ENCODE measurements at places on chromosomes 12 and 14.

- peak; percentile 82 for DNase-seq
These were observed 83.5 kb downstream of the SAMD4A start for GRCh38 chr14:54650331-54650958.

GRCh38 chr14:68911594-68912227 lies 67.4 kb downstream of the ACTN1 start:
- peak; percentile 82 for DNase-seq

DNA sequence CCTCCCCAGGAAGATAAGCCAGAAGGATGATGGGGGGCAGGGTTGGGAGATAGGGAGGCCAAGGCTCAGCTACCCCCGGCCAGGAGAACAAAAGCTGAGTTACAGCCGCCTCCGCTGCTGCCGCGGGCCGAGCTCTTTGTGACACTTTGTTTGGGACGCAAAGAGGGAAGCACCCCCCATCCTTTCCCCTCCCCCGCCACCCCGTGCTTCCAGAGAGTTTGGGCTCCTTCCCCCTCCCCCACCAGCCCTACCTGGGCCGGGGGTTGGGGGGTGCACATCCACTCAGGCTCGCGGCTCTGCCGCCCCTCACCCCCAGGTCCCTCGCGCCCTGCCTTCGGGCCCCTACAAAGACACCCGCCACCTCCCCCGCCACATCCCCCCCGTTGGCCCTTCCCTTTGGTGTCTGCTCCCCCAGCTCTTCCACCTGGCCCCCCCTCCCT lies 799 bp downstream of the ZNF219 start:
- DNase-seq, result no peak

- no peak for DNase-seq
These were observed 159.5 kb downstream of the VRK1 start for GRCh38 chr14:96956464-96957239.

- DNase-seq, result no peak
These were observed 35.6 kb upstream of the CMKLR1 start for GRCh38 chr12:108374596-108375320.

- no peak for DNase-seq
These were observed 2.8 kb upstream of the CRADD start for GRCh38 chr12:93674386-93674785.

DNA sequence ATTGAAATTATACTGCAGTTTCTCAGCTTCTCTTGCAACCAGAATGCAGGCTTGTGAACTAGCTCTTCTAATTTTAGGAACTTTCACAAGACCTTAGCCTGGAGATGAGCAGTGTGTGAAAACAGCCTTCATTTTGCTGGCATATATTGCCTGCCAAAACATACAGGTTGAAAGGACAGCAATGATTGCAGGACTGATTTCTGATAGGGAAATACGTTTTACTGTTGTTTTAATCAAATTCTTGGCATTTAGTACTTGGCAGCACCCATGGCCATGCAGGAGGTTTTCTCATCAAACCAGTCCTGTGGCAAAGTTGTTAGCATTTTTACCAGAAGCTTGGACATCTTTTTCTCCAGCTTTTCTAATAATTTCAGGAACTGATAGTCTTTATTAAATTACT lies 91.9 kb upstream of the MUCL1 start:
- no peak for DNase-seq

DNA sequence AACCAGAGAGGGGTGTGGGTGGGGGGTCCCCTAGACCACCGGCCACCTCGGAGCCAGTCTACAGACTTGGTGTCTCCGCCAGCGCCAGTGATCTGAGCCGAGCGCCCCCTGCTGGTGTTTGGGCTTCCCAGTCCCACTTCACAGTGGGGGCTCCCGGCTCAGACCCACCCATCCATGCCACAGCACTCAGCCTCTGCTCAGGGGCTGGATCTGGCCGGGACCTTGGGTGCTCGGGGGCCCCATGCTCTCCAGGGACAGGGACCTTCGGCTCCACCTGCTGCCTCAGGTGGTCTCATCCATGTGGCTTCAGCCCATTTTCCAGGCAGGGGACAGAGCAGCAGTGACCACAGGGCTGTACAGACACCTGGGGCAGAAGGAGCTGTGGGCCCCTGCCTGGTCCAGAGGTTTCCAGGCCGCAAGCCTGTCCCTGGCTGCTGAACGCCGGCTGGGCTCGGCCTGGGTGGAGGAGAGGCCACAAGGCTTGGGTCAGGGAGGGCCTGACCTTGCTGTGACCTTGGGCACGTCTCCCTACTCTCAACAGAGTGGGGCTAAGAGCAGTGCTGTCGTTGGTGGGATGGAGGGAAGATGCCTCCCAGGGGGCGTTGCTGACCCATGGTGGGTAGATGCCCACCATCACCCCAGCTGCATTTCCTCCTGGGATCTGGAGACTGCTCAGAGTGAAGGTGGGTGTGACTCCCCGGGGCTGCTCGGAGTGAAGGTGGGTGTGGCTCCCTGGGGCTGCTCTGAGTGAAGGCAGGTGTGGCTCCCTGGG lies 86.3 kb downstream of the KIF26A start:
- peak; percentile 13 for DNase-seq

DNA sequence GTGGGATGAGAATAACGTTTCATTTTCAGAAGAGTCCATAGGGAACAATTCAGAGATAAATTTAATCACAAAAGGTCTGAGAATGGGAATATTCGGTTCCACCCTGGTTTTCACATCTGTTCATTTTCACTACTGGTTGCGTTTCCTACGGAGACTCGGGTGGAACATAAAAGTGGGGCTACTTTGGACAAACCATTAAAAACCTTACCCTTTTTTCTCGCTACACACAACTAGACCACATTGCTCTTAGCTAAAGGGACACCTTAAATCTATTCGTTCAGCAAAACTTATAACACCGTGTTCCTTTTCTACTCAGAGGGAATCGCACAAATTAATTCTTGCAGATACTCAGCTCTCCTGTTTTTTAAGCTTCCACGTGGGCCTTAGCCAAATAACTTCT lies 1.0 kb upstream of the SUDS3 start:
- no peak for DNase-seq

DNA sequence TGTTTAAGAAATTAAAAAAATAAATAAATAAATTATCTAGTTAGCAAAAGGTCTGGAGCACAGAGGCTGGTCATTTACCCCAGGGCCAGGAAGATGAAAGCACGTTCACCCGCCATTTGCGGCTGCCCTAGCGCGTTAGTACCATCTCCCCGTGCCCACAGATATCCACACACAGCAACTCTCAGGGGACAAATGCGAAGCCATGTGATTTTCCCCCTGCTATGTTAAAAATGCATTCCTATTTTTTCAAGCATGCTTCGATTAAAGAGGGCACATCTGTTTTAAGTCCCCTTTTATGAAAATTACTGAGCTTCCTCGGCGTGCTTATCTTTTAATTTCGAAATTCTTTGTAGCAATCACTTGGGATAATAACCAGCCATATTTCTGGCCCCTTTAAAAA lies 56.9 kb upstream of the PIWIL1 start:
- DNase-seq, result no peak

DNA sequence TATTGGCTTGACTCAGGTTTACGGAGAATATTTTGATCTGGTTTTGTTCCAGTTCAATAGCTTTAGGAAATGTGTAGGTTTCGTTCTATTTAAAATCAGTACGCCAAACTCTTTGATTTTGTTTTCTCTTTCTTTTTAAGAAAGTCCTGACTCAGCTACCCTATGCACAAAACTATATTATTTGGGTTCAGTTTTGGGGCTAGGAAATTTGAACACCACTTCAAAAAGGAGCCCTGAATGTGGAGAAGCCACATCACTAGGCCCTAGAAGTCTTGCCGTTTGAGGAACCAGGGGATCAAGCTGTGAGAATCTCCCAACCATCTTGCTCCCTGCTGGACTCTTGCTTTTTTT lies 168.2 kb upstream of the BCL2L14 start:
- no peak for DNase-seq

DNA sequence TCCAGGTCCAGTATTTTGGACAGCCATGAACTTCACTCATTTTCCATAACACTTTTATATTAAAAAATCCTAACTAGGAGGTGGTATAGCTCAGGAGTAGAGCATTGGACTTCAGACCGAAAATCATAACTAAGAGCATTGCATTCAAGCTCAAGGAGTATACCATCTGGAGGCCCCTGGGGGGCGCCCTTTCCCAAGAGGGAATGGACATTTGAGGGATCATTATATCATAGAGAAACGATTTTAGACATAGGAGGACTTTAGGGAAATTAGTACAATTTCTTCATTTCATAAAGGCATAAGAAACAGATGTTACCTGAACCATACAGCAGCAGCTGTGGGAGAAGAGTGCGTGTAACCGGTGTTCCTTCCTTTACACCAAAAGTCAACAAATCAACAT lies 5.2 kb upstream of the ATG14 start:
- peak; percentile 21 for DNase-seq

- DNase-seq, result peak; percentile 39
These were observed 306.1 kb upstream of the RGS6 start for GRCh38 chr14:71625891-71626701.

DNA sequence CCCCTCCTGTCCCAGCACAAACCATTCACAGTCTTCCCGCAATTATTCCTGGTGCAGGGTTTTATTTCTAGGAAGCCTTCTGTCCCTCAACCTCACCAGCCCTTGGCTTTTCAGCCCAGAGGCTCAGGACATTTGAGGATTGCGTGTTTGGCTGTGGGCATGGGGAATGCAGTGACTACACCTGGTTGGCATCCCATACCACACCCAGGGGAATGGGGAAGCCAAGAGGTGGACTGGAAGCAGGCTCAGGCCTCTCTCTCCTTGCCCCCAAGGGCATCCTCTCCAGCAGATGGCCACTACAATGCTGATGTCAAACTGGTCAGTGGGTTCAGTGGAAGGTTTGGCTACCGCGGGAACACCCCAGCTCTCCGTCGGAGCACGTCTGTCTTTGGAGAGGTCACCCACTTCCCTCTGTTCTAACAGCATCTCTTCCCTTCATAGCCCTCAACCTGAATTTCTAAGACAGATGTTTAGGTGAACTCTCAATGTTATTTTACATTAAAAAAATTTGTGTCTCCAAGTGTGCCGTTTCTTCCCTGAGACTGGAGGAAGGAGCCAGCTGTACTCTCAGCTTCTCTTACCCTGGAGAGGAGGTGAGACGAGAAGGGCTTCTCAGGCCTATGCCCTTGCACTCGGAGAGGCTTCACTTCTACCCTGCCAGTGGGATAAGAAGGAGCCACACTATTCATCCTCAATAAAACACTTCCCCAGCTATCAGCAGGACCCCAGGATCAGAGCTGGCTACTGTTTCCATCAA lies 35.5 kb downstream of the DCAF4 start:
- peak; percentile 8 for DNase-seq

DNA sequence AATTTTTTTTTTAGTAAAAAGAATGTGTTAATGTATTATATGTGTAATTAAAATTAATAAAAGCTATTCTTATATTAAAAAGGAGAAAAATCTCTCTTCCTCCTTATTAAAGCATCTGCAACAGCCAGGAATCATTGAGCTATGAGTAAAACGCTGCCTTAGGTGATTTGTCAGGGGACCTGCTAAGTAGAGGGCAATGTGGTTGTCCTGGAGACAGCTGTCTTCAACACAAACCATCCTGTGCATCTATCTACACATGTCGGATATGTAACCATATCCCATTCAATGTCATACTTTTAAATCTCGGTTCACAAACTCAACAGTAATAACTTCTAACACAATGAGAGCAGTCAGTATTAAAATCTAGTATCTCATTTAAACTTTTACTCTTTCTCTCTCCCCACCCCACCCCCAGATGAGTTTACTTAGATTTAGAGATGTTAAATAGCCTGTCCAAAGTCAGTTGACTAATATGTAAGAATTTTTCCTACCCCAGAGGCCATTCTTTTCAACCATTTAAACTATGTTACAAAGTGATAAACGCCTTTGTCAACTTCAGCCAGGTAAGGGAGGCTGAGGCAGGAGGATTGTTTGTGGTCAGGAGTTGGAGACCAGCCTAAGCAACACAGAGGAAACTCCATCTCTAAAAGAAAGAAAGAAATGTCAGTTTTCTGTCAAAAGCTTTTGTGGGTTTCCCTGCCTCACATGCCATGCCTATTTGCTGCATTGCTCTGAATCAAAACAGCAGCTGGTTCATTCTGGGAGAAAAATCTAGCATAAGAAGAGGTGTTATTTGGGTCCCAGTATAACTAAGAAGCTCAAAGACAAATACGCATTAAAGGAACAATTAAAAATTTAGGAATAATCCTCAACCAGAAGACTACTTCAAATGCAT lies 413.7 kb upstream of the CCDC196 start:
- DNase-seq, result no peak

GRCh38 chr12:84043355-84043754 lies 869.2 kb downstream of the SLC6A15 start:
- no peak for DNase-seq

GRCh38 chr14:50615552-50615951 lies 52.6 kb downstream of the SAV1 start:
- no peak for DNase-seq

DNA sequence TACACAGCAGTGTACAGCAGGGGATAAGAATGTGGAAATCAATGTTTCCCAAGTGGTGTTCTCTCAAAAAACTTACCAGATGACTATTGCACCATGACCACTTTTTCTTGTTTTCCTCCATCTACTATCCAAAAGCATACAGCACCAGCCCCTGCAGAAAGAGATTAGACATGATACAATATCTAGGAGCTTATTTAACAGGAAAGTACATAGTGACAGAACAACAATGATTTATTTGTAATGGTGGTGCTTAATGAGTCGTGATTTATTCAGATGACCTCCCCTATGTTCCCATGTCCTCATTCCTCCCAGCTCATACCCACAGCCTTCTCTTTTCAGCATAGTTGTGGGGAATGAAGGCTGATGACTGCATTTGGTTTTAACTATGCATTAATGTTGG lies 413.6 kb downstream of the BTG1 start:
- DNase-seq, result peak; percentile 40

DNA sequence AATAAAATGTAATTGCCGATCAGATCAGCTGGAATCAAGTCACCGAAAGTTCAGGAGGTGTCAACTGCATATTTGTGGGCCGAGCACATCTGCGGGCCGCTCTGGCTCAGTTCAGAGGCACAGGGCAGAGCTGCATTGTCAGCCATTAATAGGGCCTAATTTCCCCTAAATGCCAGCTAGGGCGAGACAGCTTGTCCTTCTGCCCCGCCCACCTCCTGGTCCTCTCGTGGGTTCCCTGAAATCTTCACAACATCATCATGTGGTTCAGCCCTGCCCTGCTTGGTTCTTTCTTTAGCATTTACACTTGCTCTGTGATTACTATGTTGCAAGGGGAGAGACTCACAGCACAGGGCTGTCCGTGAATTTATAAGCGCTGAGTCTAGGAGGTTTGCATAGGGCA lies 148.9 kb downstream of the CHST11 start:
- peak; percentile 58 for DNase-seq

- DNase-seq, result no peak
These were observed 314.3 kb upstream of the RTL1 start for GRCh38 chr14:101217616-101218371.

Data from choroid plexus epithelial cell (primary cell).